ENCODE measurements at places on chromosomes 11 and 22. TPM values are rescaled to one million over a fixed set of nuclear protein-coding genes. Genes with fewer than 3 reads are reported as not detected.

DNA sequence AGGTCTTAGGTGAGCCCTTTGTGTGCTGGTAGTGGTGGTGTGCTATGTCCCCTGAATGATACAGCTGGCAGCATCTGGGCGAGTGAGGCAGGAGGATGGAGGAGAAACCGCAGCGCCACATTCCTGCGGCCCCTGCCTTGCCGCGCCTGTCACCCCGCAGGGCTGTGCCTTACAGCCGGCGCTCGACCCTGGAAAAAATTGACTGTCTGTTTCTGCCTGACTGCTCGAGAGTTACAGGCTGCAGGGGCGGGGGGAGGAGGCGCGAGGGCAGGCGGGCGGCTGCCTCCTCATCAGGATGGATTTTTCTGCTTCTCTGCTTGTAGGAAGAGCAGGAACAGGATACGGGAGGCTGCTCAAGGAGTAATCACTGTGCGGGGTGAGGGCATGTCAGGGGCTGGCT, 443.4 kb downstream of the MIAT start:
- H3K36me3 ChIP-seq = no peaks in the 10 kb centered on the region
- peak; percentile 65 for DNase-seq
- H3K4me3 ChIP-seq = peak overlapping the region; percentile 2
- peaks cover 51% of the 10 kb centered on the region for H3K4me1 ChIP-seq
- H3K27me3 ChIP-seq = peaks cover 6% of the 10 kb centered on the region

GRCh38 chr11:58999291-58999680, 60.0 kb downstream of the GLYATL1 start:
- peaks cover 92% of the 10 kb centered on the region for H3K27me3 ChIP-seq
- H3K27ac ChIP-seq = no peak overlapping the region
- H3K4me3 ChIP-seq = no peak overlapping the region
- no peak for DNase-seq
- peaks cover 13% of the 10 kb centered on the region for H3K4me1 ChIP-seq

YAP1 gene
- 193 TPM for total RNA-seq

RFPL1 gene
- total RNA-seq = 0.63 TPM

GLB1L2 gene
- total RNA-seq = 8.9 TPM

All from mesothelial cell of epicardium (in vitro differentiated cells).